Activated T-helper 1 cell treated with anti-CD3 and anti-CD28 coated beads, Interleukin-2, amount 50 U/mL, for 16 hours (primary cell): ENCODE measurements at places on chromosomes 13 and 19.

GRCh38 chr19:590396-590745, 690 bp downstream of the HCN2 start:
- no peak for DNase-seq

DNA sequence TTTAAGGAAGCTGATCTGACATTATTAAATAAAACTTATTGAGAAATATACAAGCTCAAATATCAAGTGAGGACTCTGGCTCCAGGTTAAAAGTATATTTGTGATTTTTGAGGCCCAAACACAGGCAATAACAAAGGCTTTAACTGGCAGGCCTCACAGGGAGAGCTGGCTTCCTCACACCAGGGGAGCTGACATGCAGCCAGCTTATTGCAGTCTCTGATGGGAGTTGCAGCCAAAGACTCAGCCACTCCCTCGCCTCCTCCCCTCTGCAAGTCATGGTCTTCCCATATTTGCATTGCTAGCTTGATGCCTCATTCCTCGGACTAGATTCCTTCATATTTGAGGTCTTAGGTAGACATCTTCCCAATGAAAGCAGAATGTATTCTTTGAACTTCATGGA, 647.1 kb upstream of the SLITRK6 start:
- DNase-seq: no peak

GRCh38 chr13:48843630-48844380, 131.9 kb upstream of the FNDC3A start:
- no peak for DNase-seq

GRCh38 chr19:54107876-54108490, 5.3 kb downstream of the NDUFA3 start:
- no peak for DNase-seq

- DNase-seq: peak; percentile 39
Observed at GRCh38 chr19:49113762-49114629, at the start of gene LIN7B. LIN7B (plus strand) TSS chr19:49114370; CDS start chr19:49114405, 35 bp downstream.

GRCh38 chr19:35429698-35430408, 18.2 kb upstream of the FFAR2 start:
- DNase-seq: no peak

- no peak for DNase-seq
Observed at GRCh38 chr19:32201636-32202051, 143.8 kb upstream of the ZNF507 start.

DNA sequence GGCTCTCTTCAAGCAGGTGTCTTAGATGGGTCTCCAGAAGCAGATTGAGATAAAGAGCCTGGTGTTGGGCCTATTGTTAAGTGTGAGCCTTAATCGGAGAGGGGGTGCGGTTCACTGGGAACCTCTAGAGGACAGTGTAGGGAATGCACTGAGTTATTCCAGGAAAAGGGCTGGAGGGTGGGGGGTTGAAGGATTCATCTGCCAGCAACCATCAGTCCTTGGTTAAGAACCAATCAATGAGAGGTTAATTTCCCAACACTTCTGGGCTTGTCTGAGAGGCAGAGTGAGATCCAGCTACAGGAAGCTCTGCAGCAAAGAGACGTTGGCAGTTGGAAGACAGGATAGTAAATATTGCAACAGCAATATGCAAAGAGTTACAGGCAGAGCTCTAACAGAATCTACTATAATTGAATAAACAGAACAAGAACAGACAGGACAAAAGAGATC, 28.7 kb downstream of the CYP4F2 start:
- no peak for DNase-seq

DNA sequence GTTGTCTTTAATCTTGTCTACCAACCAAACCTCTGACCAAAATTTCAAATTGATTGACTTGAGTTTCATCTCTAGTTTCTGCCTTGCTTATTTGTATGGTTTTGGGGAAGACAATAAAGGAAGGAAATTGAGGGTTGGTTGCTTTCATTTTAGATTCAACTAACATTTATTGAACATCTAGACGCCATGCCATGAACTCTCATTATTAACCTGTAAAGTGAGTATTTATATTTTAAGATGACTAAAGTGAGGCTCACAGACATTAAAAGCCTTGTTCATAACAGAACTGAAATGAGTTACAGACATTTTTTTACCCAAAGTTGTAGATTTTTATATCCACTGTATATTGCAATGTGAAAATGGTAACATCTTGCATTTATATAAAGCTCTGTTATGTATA, 239.3 kb downstream of the LMO7 start:
- no peak for DNase-seq

DNA sequence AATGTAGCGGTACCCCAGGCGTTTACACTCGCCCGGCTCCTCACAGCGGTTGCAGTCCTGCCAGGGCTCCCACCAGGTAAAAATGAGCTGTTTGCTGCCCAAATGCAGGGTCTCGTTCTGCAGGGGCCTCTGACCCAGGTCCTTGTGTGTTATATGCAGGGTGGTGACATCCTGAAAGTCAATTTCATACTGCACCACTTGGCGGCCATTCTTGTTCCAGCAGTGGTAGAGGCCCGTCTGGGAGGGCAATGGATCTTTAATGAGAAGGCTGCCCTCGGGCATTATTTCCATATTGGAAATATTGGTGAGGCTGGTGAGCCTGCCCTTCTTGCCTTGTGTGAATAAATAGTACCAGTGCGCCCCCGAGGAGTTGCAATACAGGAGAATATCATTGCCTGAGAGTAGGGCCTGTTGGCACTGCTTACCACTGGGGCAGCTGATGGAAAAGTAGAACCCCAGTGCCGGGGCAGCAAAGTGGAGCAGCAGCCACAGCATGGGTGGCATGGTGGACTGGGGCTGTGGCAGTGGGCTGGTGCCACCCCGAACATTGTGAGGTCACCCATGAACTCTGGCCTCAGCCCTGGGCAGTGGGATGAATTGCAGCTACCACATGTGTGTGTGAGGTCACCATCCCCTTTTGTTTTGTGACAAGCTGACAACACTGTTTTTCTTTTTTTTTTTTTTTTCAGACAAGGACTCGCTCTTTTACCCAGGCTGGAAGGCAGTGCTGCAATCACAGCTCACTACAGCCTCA, at the start of gene FAM187B:
FAM187B (minus strand) TSS at position 563 of the 754 bp plus-strand sequence; CDS start at position 504, 59 bp downstream.
- no peak for DNase-seq

- DNase-seq: no peak
Observed at GRCh38 chr19:38183251-38183897, 40.6 kb downstream of the DPF1 start.

GRCh38 chr19:18919900-18920214, 342 bp downstream of the DDX49 start:
- DNase-seq: no peak

GRCh38 chr13:51420681-51421490, 31.9 kb downstream of the INTS6 start:
- no peak for DNase-seq

GRCh38 chr19:18221815-18222725, 4.2 kb downstream of the PDE4C start:
- DNase-seq: no peak

DNA sequence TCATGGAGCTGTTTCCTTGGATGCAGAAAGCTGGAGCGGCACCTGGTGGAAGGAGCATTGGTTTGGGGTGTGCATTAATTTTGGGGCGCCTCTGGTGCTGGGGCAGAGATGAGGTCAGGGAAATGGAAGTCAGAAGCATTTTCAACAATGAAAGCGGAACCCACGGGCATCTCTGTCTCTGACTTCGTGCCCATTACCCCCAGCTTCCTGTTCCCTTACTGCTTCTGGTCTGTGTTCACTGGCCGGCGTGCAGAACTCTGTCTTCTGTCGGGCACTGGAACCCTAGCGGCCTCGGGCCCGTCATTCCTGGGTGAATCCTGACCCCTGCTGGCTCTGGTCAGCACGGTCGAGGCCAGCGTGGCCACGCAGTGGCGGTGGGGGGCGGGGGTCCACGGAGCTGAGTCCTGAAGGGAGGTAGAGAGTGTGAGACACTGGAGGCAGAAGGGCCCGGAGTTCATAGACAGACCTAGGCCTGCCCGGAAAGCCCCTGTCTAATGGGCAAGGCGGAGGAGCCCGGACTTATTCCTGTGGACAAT, 7.9 kb upstream of the LINGO3 start:
- DNase-seq: no peak

DNA sequence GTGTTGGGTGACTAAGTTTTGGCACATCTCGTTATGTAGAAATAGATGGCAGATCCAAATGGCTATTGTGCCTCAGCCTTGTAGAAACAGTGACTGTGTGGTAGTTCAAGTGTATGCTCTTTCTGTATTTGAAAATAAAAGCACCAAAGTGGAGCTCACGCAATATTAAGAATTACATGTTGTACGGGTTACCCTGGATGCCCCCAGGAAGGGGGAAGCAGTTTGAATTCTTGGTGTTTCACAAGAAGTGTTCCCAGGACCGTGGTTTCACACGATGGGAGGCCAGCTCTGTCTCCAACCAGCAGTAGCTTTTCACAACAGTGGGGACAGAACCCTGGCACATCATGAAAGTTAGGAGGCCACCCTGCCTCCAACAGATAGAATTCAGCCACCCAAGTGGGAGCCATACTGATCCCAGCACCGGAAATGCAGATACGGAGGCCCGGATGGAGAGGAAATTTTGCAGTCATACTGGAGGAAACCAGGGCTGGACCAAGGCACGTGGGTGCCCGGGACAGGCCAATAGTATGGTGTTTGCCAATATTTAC, 8.9 kb downstream of the FLT1 start:
- no peak for DNase-seq

DNA sequence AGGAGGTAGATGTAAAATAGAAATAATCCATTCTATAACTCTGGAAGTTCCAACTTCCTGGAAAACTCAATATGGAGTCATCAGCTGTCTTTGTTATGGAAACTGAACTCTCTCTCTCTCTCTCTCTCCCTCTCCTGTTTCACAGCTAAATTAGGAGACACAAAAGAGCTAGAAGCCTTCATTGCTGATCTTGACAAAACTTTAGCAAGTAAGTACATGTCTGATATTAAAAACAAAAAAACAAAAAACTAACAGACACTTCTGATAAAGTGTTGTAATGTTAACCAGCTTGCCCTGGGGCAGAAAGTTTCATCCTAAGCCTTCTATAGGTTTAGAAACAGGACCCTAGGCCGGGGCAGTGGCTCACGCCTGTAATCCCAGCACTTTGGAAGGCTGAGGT, 11.3 kb downstream of the RGCC start:
- no peak for DNase-seq

DNA sequence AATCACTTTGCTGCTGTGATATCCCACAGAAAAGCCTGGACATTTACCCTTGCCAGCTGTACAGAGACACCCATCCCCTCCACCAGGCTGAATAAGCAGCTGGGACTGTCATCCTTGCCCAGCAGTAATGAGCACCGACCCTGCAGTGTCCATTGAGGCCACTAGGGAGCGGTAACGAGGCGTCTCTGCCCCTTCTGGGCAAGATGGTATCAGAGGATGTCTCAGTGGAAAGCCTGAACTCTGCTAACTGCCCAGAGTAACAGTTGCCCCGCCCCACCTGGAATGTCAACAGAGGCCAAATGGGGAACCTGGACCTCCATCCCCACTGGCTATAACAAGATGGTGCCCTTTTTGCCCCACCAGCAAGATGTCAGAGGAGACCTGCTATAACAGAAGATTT, 22.8 kb upstream of the CEACAM20 start:
- DNase-seq: no peak

- DNase-seq: no peak
Observed at GRCh38 chr13:104571161-104571892, 1505.1 kb upstream of the SLC10A2 start.

DNA sequence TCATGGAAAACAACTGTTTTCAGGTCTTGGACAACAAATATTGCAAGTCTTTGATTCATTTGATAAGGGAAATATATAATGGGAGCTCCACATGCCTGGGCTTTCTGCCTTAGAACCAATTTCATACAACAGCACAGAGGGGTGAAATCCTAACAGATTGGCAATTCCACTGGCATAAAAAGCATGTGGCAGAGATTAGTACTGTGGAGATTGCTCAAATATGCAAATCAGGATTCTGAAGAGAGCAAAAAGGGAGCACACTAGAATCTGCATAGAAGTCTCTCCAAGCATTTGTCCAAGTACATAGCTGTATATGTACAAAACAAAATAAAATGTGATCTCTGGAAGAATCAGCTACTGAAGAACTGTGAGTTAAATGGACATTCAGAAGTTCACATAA, 312.9 kb upstream of the SLITRK5 start:
- DNase-seq: no peak

- DNase-seq: no peak
Observed at GRCh38 chr13:67389171-67389570, 159.0 kb upstream of the PCDH9 start.

- no peak for DNase-seq
Observed at GRCh38 chr19:33193865-33194362, at the start of gene LRP3. LRP3 (plus strand) TSS chr19:33194330; CDS start chr19:33194786, 456 bp downstream.

GRCh38 chr13:25249001-25249543, 38.2 kb downstream of the MTMR6 start:
- DNase-seq: no peak

- no peak for DNase-seq
Observed at GRCh38 chr13:47415048-47415447, 518.2 kb upstream of the HTR2A start.

GRCh38 chr13:79382545-79383275, 23.3 kb downstream of the RBM26 start:
- DNase-seq: no peak

DNA sequence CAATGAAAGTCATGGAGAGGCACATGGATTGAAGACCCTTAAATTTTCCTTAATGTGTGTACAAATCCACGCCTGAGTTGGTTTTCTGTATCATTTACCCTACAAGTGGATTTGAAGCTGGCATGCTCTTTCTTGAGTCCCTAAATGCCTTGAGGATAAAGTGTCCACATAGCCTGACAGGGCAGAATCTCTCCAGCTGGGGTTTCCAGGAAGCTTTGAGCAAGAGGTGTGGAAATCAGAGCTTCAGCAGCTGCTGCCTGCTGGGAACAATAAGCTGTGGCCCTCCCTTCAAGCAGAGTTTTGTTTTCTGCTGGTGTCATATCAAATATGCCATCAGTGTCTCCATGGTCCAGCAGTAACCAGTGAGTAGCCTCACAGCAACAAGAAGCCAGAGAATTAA, 120.3 kb upstream of the SERTM1 start:
- DNase-seq: no peak

GRCh38 chr13:97434397-97435201, 630 bp downstream of the RAP2A start:
- peak; percentile 6 for DNase-seq

- peak; percentile 67 for DNase-seq
Observed at GRCh38 chr19:3176715-3177501, 1.7 kb upstream of the S1PR4 start.

GRCh38 chr19:36527341-36527740, 730 bp downstream of the ZNF260 start:
- DNase-seq: no peak

GRCh38 chr13:77335543-77335942, 8.6 kb upstream of the MYCBP2 start:
- no peak for DNase-seq

DNA sequence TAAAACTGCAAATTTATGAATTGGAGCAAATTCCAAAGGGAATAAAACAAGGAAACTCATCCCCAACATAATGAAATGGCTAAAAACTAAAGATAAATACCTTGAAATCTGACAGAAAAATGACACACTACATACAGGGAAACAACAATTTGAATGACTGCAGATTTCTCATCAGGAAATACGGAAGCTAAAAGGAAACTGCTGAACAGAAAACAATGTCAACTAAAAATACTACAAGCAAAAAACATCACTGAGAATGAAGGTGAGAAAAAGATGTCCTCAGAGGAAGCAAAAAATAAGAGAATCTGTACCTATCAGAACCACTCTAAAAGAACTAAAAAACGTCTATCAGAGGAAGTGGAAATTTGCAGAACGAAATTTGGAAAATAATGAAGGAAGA, 39.5 kb downstream of the ZSWIM9 start:
- no peak for DNase-seq
